Subcutaneous preadipocyte (primary cell): ENCODE measurements at places on chromosomes 11 and 22. TPM values are rescaled to one million over a fixed set of nuclear protein-coding genes. Genes with fewer than 3 reads are reported as not detected.

Gene CCDC81
- 0.39 and 1.1 TPM in 2 replicates for total RNA-seq

Gene RNF215
- total RNA-seq = 12.9 and 14.5 TPM in 2 replicates

Gene DDTL
- total RNA-seq = 3.7 TPM in 2 replicates

Gene OR10G6
- not detected in 2 replicates for total RNA-seq

Gene OR8D1
- not detected in 2 replicates for total RNA-seq

Gene HOATZ
- total RNA-seq = not detected in 2 replicates

Gene CNGA4
- total RNA-seq = 0.37 TPM in 1 of 2 replicates, not detected in the other

Gene F2
- not detected in 2 replicates for total RNA-seq

Gene ANO9
- total RNA-seq = under 0.01 TPM in 1 of 2 replicates, not detected in the other

Gene PNPLA5
- total RNA-seq = not detected in 2 replicates

Gene GGTLC2
- not detected in 2 replicates for total RNA-seq

Gene UPK3A
- not detected in 2 replicates for total RNA-seq
